HS-27A (cell line): ENCODE measurements at places on chromosomes 3 and 15.

GRCh38 chr3:123376451-123377242 lies 72.2 kb downstream of the ADCY5 start:
- DNase-seq = no peak

DNA sequence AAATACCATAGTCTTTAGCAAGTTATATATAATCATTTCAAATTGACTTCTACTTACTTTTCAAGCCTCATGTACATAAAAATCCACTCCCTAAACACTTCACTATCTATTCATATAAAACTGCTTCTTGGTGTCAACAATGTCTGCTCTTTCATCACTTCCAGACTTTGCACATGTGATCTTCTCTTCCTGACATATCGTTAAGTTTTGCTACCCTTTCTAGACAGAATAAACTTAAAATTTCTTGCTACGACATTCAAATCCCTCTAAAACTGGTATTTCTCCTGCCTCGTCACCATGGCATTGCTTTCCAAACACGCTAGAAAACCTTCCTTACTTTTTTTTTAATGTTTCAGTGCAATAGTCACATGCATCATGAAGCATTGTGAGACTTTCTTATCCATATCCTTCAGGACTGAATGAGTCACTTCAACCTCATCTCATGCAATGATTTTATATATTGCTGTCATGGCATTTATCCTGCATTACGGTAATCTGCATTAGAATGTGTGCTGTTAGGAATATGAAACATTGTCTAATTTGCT lies 122.8 kb downstream of the GMNC start:
- no peak for DNase-seq

GRCh38 chr15:61337541-61337940 lies 108.4 kb upstream of the RORA start:
- no peak for DNase-seq

DNA sequence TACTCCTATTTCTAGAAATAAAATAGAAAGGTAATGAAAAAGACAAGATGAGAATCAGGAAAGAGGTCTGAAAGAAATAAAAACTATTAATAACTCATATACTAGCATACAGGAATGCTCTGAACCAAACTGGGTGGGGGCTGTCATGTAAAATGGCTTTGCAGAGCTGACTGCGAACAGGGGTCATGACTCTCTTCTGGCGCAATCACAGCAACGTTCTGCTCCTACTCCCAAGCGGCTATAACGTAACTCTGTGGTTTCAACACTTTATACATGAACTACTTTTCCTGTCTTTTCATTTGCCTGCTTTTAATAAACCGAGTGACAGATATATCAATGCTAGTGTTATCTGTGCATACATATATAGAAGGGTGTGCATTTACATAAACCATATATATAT lies 116.7 kb downstream of the DLG1 start:
- DNase-seq = no peak
